ENCODE measurements at places on chromosomes 1 and 21.

DNA sequence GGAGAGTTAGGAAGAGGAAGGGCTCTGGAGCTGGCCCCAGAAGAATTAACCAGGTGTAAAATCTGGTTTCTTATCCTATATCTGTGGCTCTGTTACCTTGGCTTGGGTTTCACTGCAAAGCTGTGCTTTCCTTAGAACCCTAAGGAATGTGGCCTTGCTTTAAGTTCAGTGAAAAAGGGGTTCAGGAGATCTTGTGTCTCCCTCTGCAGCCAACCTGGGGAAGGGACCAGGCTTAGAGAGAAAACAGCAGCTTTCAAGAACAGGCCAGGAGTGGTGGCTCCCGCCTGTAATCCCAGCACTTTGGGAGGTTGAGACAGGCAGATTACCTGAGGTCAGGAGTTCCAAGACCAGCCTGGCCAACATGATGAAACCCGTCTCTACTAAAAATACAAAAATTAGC, 16.1 kb upstream of the MYCL start:
- DNase-seq: no peak

DNA sequence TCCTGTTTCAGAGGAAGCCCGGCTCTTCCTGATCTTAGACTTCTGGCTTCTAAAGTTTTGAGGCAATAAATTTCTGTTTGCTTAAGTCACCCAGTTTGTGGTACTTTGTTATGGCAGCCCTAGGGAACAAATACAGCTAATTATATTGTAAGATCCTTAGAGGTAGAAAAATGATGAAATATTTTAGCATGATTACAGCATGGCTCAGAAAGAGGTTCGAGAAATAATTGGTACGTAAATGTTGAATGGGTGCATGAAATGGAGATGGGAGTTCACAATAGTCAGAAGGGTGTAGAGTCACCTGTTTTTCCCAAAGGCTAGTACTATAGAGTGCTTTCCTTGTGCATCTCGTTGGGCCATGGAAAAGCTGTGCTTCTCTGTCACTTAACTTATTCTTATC, 123.5 kb downstream of the RUNX1 start:
- DNase-seq: no peak

DNA sequence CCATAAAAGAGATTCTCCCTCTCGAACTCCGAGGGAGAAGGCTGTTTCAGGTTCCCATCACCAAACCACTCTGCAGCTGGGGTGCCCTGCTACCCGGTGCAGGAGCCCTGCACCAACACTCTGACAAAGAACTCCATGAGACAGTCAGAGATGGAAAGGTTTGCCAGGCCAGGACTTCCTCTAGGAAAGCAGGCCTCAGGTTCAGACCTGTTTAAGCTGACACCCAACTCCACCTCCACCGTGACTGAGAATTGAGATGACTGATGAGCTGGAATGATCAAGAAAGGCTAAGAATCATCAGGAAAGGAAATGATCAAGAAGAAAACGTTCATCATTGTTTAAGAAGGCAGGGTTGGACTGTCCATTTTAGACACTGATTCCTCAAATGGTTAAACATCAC, 46.2 kb upstream of the KCNE1 start:
- no peak for DNase-seq

DNA sequence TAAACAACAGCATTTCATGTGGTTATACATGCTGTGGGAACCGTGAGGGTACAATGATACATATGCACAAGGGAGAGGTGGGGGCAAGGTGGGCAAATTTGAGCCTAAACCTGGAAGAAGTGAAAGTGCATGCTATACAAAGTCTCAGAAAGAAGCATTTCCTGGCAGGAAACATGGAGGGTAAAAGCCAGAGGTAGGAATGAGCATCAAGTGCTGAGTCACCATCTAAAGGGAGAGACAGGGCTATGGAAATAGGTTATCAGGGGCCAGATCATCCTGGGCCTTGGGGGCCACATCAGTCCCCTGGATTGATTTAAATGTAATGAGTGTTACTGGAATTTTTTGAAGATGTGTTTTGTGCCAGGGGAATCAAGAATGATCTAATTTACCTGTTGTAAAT, 60.1 kb upstream of the DAB1 start:
- DNase-seq: no peak

GRCh38 chr1:119045096-119045746, 57.1 kb upstream of the TBX15 start:
- DNase-seq: no peak

DNA sequence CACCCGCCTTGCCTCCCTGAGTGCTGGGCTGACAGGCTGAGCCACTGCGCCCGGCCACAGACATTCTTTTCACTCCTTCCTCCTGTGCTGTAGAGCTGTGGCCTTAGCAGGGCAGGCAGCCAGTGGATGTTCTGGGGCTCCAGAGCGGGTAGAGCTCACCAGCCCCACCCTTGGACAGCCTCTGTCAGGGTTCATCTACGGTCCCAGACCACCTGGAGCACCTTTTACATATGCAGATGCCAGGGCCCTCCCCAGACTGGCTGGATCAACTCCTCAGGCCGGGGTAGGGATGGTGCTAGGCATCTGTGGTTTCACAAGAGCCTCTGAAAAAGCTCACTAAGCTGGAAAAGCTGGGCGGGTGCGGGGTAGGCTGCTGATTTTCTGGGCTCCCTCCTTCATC, 4.6 kb downstream of the ATP13A2 start:
- DNase-seq: no peak

DNA sequence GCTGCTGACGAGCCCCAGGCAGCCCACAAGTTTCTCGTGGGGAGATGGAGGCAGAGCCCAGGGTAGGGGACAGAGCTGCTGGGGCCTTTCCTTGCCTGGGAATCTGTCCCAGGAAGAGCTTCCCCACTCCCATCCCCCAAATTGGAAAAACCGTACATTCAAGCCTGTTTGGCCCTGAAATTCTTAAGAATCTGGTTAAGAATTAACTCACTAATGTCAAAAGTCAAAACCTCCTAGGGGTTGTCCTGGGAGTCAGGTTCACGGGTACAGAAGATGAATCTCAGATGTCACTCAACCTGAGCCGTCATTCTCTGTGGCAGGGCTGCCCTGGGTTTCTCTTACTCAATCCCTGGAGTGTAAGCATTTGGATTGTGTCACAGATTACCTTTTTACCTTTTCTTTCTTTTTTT, 8.4 kb downstream of the C1orf115 start:
- DNase-seq: no peak

GRCh38 chr1:4468386-4468785, 186.0 kb upstream of the AJAP1 start:
- no peak for DNase-seq

DNA sequence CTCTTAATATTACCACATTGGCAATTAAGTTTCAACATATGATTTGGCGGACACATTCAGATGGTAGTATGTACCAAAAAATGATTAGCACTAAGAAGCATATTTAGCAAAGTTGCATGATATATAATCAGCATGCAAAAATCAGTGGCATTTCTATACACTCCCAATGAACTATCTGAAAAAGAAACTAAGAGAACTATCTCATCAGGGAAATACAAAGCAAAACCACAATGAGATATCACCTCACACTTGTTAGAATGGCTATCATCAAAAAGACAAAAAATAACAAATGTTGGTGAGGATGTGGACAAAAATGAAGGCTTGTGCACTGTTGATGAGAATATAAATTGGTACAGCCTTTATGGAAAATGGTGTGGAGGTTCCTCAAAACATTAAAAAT, 31.4 kb upstream of the DENND1B start:
- no peak for DNase-seq

DNA sequence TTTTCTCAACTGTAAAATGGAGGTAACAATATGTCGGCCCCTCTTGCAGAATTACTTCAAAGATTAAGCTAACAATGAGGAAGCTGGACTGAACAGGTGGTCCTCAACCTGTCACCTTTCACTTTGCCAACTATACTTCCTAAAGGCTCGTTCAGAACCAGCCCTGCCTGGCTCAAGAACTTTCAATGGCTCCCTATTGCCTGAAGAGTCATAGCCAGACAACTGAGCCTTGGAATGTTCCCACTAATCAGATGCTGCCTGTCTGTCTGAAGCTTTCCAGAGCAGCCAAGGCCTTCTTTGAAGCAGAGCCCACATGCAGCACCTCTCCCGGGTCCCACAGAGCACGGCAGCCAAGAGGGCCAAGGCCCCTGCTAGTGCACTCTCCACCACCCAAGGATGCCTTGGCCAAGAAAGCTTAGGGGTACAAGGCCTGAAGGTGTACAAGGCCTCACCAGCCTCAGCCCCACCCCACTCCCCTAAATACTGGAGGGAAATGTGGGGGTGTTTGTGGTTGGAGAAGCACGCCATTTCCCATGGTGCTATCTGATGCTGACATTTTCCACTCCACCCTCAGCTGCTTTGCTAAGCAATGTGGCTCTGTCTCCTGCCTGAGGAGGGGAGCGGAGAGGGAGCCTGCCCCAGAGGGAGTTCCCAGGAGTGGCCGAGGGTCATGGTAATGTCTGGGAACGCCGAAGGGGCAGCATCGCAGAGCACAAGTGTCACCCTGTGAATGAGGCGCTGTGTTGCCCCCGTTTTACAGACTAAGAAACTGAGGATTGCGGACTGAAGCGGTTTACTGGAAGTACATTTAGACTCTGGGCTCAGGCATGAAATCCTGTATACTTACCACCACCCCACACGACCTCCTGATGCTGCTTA, 8.2 kb upstream of the LAPTM5 start:
- no peak for DNase-seq

DNA sequence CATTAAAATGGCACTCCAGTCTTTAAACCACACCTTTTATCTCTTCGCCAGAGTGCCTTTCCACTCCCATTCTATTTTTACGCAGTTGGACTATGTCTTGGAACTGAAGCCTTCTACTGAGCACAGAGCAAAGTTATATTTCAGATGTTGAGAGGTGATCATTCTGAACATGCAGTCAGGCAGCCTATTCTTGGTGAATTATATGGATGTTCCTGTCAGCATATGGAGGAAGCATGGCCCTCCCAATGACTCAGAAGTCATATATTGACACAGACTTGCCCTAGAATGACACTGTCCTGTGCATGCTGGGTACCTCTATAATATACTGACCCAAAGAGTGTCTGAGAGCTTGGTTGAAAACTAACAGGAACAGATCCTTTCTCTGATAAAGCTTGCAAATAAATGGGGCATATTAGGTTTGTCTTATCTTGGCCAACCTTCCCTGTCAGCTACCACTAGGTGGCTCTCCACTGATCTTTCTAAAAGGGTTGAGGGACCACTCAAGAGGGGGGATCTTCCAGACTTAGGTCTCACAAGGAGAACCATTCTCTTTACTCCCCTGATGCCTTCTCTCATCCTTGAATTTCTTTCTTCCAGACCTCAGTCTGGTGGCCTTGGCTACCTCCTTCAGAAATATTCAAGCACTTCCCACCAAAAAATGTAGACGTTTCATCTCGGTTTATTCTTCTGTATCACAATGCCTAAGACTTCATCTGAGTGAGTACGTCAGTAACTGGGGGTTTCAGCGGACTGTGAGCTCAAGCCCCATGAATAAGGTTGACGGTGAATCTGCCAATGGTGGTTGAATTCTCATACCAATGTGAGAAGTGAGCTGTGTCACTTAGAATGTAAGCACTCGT, 11.8 kb upstream of the ALG14 start:
- DNase-seq: no peak
